T-cell (primary cell): ENCODE measurements at places on chromosomes 2 and 18. TPM values are rescaled to one million over a fixed set of nuclear protein-coding genes. Genes with fewer than 3 reads are reported as not detected.
A peak's percentile ranks its signal among the peaks of the same experiment; 100 is the strongest.

DNA sequence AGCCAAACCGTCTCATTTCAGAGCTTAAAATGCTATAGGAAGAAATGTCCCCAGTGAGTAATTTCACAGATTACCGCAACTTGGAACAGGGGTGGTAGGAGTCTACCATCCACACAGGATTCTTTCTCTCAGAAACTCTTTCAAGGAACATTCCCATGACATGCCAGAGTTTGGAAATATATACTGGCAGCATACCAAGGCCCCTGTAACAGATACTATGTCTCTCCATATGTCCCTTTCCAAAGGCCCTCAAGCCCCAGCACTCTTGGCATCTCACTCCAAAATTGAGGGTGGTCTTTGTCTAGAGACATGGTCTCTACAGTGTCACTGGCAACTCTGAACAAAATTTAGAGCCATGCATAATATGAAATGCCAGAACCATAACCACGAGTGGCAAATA is 11.0 kb downstream of the FIGLA start:
- no peak for DNase-seq

DNA sequence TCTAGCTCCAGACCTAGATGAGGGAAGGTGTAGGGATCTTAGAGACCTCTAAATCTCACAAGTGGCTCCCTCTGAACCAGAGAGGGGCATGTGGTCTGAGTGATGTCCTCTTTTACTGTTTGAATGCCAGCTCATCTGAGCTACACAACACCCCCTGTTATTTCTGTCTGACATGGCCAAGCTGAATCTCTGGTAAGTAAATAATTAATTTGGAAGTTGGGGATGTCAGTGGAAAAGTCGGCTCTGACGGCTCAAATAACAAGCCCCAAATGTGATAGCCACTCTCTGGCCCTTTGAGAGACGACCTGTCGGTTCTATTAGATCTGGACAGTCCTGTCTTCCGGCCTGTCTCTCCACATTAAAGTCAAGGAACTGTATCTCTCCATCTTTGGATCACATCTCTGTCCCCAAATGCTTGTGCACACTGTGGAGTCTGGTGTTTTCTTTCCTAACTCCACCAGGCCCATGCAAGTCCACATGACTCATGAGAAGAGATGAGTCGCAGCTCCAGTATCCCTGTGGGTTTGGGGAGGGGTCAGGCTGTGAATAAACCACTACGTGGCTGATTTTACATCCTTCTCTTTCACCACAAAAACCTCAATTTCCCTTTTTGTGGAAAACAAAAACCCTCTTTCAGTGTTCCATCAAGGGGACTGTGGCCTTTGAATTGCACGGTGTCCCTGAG is 52.5 kb downstream of the SETBP1 start:
- DNase-seq: no peak

DNA sequence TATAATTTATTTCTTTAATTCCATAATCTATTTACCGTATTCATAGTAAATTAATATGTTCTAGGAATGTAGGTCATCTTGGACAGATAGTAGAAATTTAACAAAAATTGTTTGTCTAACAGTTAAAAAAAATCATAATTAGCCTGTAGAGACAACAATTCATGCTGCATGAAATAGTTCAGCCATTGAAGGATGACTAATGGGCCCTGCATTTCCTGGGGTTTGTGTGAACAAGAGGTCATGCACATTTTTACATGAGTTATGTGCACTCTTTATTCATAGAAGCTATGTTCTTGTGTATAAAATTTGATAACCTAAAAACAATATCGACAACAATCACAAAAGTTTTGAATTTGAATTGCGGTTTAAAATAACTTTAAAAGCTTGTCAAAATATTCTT is 1663.6 kb downstream of the SUCLG1 start:
- DNase-seq: no peak

DNA sequence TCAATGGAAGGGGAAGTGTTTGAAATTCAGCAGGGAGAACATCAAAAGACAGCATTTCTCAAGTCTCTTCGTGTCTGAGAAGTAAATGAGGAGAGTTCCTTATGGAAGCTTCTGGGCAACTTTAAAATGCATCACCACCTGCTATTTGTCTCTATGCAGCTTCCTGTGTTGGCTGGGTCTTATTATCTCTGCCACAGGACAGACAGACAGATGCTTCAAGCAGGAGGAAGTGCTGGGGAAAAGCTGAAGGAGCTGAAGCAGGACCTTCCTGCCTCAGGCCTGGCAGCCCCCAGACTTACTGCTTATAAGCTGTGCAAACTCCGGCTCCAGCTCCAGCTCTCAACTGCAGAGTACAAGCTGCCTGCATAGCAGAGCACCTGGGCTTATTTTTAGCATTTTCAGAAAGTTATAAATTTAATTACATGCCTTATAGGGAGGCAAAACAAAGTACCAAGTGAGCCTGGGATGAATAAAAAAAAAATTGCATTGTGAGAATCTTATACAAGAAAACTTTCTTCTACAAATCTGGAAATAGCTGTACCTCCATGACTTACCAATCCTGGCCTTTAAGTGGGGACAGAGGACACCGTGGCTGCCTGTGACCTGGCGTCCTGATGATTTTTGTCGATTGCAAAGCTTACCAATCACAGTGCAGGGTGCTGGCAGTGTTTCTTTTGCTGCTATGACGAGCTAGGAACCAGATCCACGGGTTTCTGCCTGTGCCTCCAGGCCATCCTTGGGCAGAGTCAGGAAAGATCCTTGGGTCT is 206.3 kb downstream of the SEPTIN10 start:
- DNase-seq: no peak

DNA sequence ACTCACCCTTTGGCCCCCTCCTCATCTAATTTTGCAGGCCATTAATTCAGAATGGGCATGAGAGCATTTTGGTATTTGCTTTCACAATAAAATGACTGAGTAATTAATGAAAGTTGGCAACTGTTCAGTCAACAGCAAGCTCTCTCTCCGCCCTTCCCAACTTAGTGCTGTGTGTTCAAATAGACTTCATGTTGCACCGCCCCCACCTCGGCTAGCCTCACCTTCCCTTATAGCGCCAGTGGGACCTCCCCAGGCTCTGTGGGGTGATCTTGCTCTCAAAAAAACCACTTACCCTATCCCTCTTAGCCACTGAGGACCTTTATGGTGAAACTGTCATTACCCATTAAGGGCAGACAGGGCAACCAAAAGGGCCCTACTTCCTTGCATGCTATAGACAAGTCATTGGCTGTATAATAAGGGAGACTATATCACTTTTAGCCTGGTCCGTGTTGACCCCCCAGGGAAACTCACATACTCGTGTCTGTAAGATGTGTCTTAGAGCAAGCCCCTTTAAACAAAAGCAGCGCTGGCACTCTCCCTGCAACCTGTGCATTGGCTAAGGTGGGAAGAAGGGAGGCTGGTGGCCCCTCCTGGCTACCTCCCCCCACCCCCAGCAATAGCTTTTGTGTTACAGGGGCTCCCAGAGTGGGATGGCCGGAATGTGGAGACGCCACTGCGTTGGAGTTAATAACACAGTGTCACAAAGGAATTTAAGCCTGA is 15.2 kb downstream of the EN1 start:
- DNase-seq: no peak

The CTIF gene
- total RNA-seq: 3.2 TPM

- DNase-seq: no peak
These were observed 22.5 kb downstream of the MOB4 start for GRCh38 chr2:197538412-197538811.

The GRHL1 gene
- total RNA-seq: 0.61 TPM

The FOXD4L1 gene
- 0.38 TPM for total RNA-seq

The TPO gene
- not detected for total RNA-seq

DNA sequence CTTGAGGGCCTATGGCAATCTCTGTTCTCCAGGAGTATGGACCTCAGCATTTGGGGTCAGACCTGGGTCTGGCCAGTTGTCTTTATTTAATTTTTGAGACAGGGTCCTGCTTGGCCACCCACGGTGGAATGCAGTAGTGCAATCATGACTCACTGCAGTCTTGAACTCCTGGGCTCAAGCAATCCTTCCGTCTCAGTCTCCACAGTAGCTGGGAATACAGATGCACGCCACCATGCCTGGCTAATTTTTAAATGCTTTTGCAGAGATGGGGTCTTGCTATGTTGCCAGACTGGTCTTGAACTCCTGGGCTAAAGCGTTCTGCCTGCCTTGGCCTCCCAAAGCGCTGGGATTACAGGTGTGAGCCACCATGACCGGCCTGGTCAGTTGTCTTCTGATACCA is 46.4 kb upstream of the INHBB start:
- no peak for DNase-seq

The EVX2 gene
- total RNA-seq: not detected

GRCh38 chr2:96325041-96325883 is at the start of gene ITPRIPL1:
ITPRIPL1 (plus strand) TSS chr2:96325317; CDS start chr2:96325840, 523 bp downstream.
- peak; percentile 16 for DNase-seq

DNA sequence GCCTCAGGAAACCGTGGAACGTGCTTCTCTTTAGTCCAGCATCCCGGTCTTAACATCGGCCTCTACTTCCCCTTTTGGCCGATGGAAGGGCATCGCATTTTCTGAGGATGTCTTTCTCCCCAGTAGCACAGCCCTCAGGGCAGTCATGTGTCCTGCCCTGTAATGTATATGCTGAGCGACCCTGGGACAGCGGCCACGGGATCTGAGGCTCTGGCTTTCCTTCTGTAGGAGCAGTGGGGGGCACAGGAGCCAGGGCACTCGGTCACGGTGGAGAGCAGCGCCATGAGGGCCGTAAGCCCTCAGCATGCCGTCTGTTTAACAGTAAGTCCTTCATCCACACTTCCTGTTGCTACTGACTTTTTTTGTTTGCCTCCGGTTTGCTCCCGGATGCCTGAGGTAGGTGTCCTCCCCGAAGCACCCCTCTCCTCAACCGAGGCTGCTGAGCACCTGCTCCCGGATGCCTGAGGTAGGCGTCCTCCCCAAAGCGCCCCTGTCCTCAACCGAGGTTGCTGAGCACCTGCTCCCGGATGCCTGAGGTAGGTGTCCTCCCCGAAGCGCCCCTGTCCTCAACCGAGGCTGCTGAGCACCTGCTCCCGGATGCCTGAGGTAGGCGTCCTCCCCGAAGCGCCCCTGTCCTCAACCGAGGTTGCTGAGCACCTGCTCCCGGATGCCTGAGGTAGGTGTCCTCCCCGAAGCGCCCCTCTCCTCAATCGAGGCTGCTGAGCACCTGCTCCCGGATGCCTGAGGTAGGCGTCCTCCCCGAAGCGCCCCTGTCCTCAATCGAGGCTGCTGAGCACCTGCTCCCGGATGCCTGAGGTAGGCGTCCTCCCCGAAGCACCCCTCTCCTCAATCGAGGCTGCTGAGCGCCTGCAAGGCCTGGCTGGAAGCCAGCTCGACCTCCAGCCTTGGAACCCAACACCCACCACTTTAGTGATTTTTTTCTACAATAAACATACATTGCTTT is 169.3 kb downstream of the HDAC4 start:
- DNase-seq: no peak

DNA sequence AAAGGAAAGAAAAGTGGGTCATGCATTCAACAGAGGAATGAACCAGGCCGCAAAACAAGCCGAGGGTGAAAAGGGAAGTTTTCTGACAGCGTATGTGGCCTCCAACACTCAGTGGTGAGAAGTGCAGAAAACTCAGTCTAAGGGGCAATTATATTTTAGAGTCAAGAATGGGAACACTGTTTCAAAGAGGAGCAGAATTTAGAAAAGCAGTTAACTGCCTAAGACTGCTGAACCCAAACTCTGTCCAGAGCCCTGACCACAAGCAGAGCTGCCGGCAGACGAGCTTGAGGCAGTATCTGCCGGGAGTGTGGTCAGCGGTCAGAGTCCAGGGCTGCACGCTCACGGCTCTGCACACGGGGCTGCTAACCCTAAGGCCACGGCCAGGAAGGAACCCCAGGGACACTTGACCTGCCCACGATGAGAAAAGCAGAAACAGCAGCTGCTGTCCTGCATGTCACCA is 347.0 kb upstream of the ID2 start:
- DNase-seq: no peak
